ENCODE measurements at places on chromosomes 6 and 20. TPM values are rescaled to one million over a fixed set of nuclear protein-coding genes. Genes with fewer than 3 reads are reported as not detected.

DNA sequence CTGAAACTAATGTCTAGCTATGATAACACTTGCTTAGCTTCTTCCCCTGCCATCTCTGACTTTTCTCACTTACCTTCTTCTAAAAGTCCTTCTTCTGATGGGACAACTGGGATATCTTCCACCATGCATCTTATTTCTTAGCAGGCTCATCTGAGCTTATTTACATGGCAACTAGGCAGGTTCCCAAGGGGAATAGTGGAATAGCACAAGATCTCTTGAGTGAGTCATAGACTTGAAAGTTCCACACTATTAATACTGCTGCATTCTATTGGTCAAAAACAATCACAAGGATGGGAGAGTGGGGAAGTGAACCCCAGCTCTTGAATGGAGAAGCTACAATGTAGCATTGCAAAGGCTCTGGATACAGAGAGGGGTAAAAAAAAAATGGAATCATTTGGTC, 142.1 kb downstream of the HAO1 start:
- DNase-seq, result no peak

- DNase-seq, result no peak
These were observed 218.8 kb downstream of the ESR1 start for GRCh38 chr6:152026291-152026690.

DNA sequence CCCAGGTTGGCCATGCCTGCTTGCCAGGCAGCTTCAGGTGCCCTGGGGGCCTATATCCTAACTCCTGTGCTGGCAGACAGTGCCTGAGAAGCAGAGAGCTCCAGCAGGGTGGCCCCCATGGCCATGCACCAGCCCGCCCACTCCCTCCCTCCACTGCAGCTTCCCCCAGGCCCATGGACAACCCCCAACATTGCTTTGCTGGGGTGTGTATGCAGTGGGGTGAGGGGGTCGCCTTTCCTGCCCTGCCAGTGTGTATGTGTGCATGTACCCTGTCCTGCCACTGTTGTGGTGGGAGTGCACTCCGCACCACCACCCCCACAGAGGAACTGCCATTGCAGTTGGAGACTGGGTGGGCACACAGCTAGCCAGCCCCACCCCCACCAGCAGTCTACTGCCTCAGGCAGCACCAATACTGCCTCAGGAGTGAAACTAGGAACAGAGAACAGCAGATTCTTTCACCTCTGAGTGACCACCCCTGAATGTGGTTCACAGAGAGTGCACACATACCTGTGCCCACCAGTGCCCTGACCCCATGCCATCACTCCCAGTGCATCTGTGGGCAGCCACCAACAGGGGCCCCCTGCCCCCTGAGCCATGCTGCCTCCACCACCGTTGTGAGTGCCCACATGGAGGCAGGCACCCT, 151.1 kb downstream of the LRRC1 start:
- DNase-seq, result no peak

- peak; percentile 91 for DNase-seq
These were observed 497 bp downstream of the ACSS1 start for GRCh38 chr20:25057234-25058050.

DNA sequence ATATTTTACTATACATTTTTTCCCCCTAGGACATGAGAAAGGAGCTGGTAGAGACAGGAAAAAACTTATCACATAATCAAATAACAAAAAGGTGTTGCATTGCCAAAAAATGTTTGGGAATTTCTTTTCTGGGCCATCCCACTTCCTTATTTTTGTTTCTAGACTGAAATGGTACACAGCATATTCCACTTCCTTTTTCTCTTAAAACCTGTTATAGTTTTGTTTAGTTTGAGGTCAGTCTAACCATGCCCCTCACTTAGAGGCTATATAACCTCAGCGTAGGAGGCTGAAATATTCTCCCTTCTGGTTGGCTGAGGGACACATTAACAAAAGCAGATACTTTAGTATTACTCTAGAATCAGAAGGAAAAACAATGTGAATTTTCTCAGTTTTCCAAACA, 323.9 kb downstream of the GJA1 start:
- no peak for DNase-seq

- no peak for DNase-seq
These were observed 5.6 kb downstream of the HLA-F start for GRCh38 chr6:29728875-29729270.

GRCh38 chr6:138655828-138656227, 117.7 kb upstream of the CCDC28A start:
- no peak for DNase-seq

GRCh38 chr20:59835448-59836395, 97.7 kb downstream of the SYCP2 start:
- DNase-seq, result peak; percentile 85

DNA sequence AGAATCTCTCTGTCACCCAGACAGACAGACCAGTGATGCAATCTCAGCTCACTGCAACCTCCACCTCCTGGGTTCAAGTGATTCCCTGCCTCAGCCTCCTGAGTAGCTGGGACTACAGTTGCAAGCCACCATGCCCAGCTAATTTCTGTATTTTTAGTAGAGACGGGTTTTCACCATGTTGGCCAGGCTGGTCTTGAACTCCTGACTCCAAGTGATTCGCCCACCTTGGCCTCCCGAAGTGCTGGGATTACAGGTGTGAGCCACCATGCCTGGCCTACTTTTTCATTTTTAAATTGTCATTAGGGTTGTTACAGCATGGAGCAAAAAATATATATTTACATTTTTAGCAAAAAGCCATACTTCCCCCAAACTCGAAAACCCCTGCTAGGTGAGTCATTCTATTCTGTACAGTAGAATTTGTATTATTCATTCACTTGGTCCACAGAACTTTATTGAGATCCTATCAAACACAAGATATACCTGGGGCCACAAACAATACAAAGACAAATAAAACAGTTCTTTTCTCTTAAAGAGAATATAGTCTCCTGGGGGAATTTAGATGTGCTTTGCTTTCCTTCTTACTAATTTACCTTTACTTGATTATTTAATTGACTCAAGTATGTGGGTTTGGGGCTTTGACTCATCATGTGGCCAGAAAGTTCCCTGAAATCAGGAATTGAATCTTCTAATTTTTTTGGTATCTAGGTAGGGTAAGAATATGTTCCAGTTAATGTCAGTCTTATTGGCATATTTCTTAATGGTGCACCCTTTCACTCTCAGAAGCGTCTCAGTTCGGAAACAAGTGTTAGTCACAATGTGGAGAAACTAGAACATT, 16.6 kb upstream of the CCND3 start:
- DNase-seq, result no peak

GRCh38 chr6:28910901-28911690, 12.7 kb downstream of the TRIM27 start:
- no peak for DNase-seq

Gene RCAN2
- 184 TPM for total RNA-seq

GRCh38 chr6:89828988-89829471, 650 bp upstream of the CASP8AP2 start:
- DNase-seq, result no peak

DNA sequence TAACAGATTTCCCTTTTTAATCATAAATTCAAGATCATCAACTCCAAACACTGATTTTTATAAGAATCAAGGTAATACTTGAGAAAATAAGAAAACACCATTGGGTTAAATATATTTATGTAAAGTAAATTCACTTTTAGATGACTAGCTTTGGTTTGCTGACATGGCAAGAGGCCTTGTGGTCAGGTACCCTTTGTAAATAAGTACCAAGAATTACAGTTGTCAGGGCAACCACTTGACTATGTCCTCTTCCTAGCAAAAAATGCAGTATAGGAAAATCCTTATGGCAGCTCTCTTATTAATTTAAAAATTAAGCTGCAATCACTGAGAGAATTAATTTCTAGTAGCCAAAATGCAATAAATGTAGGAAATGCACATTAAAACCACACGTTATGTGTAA, 153.8 kb downstream of the INSM1 start:
- DNase-seq, result no peak

DNA sequence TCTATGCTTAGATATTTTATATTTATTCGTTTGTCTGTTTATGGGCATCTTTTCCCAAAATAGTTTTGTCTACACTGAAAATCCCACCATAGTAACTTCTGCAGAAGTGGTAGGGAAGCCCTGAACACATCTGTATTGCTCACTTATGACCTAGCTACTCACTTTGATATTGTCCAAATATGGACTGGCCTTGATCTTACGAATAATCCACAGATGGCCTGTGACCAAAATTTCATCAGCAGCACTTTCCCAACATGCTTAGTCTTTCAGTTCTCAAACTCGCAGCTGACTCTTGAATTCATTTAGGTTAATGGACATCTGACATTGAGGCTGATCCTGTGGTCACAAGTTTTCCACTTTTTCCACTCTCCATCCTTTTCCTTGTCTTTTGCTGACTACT, 80.8 kb upstream of the BEND3 start:
- no peak for DNase-seq

Gene OR2B6
- total RNA-seq, result not detected

- DNase-seq, result no peak
These were observed 8.4 kb downstream of the PRSS16 start for GRCh38 chr6:27255866-27256265.

Gene ZSCAN9
- 8.4 TPM for total RNA-seq

- DNase-seq, result no peak
These were observed 670.9 kb downstream of the HTR1B start for GRCh38 chr6:76792394-76792793.

DNA sequence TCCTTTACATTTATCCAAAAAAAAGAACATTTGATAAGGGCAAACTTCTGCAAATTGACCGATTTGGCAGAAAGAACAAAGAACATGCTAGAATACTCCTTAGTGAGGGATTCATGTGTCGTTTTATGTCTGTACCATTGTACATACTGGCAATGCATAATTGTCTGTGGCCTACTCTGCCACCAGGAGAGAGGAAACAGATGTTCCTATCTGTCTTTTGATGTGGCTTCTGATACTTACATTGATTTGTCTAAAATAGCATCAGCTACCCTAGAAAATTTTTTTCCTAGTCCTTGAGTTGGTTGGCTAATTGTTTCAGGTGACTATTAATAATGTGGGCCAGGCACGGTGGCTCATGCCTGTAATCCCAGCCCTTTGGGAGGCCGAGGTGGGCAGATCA, 654.1 kb downstream of the KIF16B start:
- DNase-seq, result no peak

DNA sequence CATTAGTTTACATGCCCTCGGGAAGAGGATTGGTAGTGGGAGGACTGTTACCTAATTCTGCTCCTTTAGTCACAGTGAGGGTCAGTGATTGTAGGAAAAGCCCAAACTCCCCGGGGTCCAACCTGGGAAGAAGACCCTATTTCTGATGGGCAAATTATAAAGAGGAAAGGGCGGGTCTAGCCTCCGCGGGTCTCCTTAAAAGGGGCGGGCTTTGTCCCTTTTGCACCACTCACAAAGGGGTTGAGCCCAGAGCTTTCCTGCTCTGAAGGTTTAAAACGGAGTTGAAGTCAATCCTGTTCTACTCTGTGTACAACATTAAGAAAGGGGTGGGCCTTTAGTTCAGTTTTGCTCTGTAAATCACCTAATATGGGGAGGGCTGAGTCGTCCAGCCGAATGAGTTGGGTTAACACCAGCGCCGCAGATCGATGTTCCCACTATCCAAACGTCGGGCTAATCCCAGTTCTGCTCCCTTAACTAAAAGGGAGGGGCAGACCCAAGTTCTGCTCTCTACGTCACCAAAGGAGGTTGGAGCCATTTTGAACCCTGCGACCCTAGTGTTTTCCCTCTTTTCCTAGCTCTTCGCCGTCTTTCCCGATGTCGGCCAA, 920 bp upstream of the RNF5 start:
- no peak for DNase-seq

GRCh38 chr6:71721642-71722041, 164.7 kb upstream of the RIMS1 start:
- no peak for DNase-seq

Gene SLC16A10
- 5.0 TPM for total RNA-seq

DNA sequence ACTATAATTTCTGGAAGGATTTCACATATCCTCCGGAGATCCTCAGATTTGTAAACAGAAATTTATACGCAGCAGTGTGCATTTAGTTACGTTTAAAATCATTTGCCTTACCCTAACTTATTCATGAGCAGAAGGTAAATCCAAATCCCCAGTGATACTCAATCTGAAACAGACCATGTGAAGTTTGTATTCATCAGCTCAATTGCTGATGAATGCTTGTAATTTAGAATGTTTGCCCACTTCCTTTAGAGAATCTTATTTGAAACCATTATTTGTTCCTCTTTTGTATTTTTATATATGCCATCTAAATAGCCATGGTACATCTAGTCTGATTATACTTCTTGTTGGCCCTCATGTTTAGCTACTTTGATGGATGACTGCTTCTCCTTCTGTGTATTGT, 15.4 kb downstream of the TAAR1 start:
- DNase-seq, result no peak

Gene BHLHE23
- total RNA-seq, result not detected

- no peak for DNase-seq
These were observed 58.3 kb upstream of the GNRH2 start for GRCh38 chr20:2984956-2985661.

DNA sequence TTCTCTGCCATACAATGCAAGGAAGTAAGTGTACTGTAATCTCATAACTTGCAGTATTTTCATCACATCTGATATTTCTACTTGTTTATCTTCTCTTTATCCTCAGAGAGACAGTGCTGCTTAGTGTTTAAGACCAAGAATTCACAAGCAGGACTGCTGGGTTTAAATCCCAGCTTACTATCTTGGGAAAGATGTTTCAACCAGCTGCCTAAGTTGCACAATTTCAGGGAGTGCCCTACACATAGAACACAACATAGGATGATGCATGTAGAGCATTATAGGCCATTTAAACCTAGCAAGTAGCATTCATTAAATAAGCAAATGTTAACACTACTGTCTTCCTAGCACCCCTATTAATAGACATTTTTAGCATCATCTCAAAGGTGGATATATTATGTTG, 205.2 kb upstream of the CEP162 start:
- DNase-seq, result no peak

- no peak for DNase-seq
These were observed 24.2 kb upstream of the ENPP4 start for GRCh38 chr6:46105568-46105967.

GRCh38 chr6:116313101-116313776, 33.5 kb upstream of the TSPYL1 start:
- DNase-seq, result no peak

- DNase-seq, result no peak
These were observed 49.6 kb upstream of the GFRAL start for GRCh38 chr6:55277646-55278045.

DNA sequence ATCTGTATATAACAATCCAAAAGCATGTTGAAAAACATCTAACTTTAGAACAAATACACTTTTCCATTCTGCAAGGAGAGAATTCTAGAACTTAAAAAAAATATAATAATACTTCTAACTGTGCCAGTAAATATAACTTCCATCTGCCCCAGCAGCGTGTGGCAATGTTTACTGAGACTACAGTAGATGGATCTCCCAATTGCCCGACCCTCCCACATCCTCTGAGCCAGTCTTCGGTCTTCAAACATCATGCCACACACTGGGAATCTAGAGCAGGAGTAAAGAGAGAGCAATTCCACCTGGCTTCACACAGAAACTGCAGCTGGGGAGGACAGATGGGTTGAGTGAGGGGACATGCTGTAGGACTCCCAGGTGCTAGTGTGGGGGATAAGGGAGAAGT, 121.3 kb upstream of the NHSL1 start:
- DNase-seq, result no peak

Gene BPIFB1
- not detected for total RNA-seq
